Fibroblast of skin of left quadriceps (primary cell): ENCODE measurements at places on chromosomes 4 and X.

GRCh38 chr4:168240821-168241220 is 77.7 kb downstream of the DDX60 start:
- no peak for DNase-seq

GRCh38 chr4:181559637-181560036 is 683.6 kb upstream of the TENM3 start:
- no peak for DNase-seq

GRCh38 chr4:13476915-13477314 is 7.2 kb downstream of the RAB28 start:
- peak; percentile 24 for DNase-seq

GRCh38 chr4:81904121-81904520 is 432.4 kb upstream of the RASGEF1B start:
- DNase-seq, result no peak

- no peak for DNase-seq
These were observed 11.0 kb downstream of the ARSJ start for GRCh38 chr4:113968473-113968872.

DNA sequence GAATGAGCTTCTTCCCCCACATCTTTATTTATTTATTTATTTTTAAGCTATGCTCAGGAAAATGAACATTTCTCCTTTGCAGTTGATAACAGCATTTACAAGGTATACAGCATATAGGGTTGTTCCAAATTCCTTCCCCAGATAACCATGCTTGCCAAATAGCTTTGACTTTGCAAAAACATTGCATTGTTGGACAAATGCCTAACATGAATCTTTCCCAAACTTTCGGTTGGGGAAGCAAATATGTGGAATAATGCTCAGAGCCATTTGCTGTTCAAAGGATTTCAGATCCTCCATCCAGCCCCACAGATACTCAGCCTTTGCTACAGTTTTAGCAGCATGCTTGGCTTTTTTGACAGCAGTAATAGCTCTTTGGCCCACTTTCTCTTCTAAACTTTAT is 127.2 kb upstream of the AGA start:
- DNase-seq, result peak; percentile 77

- peak; percentile 20 for DNase-seq
These were observed 31.2 kb downstream of the ATG4A start for GRCh38 chrX:108122748-108123147.

DNA sequence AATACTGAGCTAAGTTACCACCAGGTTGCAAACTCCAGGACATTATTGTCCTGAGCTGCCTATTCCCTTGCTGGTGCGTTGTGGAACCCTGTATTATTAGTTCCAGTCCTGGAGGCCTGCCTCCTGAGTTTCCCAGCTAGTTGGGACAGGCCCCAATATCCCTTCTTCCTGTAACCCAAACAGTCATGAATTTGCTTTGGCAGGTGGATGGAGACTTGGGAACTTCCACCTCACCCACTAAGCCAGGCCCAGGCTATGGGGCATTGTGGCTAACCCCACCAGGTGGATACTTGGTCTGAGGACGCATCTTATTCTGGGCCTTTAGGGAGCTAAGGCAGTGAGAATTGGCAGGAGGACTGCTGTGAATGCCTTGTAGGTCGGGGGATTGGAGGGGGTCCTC is 5.0 kb downstream of the RBM3 start:
- no peak for DNase-seq

GRCh38 chr4:47715716-47716416 is 122.0 kb downstream of the CORIN start:
- DNase-seq, result no peak

DNA sequence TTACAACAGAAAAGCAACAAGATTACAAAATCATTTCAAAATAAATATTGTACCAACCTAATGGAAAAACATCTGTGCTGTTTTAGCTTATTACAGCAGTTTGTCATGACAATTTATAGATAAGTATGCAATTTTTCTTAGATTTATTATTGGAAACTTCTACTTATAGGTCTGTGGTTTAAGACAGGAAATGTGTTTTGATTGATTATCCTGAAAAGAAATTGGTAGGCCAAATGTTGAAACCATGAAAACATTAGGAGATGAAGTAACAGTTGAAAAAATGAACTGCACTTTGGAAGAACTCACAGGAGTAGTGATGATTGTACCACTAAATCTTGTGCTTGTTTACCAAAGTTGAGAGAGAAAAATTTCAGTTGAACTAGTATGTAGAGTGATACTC is 162.2 kb upstream of the GIMD1 start:
- peak; percentile 86 for DNase-seq

GRCh38 chrX:15366506-15367352 is 17.5 kb downstream of the VEGFD start:
- no peak for DNase-seq

DNA sequence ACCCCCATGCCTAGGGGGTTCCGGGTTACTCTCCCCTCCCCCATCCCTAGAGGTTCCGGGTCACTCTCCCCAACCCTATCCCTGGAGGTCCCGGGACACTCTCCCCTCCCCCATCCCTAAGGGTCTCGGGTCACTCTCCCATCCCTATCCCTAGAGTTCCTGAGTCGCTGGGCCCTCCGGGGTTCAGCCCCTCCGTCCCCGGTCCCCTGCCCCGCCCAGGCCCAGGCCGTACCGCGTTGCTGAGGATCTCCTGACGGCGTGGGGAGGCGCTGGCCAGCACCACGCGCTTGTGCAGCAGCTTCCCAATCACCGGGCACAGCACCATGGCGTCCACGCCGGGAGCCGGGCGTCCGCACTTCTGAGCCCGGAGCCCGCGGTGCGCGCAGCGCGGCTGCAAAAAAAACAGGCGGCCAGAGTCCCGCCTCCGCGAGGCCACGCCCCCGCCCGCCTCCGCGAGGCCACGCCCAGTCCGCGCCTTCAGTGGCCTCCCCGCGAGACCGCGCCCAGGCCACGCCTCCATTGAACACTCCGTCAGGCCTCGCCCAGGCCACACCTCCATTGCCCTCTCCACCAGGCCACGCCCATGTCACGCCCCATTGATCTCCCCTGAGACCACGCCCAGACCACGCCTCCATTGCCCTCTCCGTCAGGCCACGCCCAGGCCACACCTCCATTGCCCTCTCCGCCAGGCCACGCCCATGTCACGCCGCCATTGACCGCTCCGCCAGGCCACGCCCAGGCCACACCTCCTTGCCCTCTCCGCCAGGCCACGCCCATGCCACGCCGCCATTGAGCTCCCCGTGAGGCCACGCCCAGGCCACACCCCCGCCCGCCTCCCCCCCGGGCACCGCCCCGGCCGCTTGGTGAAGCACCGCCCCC is at the start of gene ASMTL:
ASMTL (minus strand) TSS at position 394 of the 879 bp plus-strand sequence; CDS start at position 325, 69 bp downstream.
- peak; percentile 96 for DNase-seq

GRCh38 chr4:147640331-147640730 is 23.1 kb downstream of the TMEM184C start:
- DNase-seq, result no peak

GRCh38 chrX:28665778-28666177 is 78.5 kb downstream of the IL1RAPL1 start:
- DNase-seq, result no peak

DNA sequence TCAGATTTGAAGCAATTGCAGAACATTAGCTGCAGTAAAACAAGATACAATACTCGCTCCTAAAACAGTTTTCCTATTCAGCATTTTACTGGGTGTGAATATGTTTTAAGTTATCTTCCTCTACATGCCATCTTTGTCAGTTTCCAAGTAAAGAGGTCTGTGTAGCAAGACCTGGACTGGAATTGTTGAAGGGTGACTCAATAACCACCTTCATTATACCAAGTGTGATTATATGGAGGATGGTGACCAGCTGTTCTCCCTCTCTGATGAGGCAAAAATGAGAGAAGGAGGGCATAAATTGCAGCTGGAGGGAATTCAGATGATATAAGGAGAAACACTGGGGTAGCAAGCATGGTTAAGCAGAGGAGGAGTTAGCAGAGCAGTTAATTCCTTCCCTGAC is 922.1 kb upstream of the SLIT2 start:
- DNase-seq, result peak; percentile 33

DNA sequence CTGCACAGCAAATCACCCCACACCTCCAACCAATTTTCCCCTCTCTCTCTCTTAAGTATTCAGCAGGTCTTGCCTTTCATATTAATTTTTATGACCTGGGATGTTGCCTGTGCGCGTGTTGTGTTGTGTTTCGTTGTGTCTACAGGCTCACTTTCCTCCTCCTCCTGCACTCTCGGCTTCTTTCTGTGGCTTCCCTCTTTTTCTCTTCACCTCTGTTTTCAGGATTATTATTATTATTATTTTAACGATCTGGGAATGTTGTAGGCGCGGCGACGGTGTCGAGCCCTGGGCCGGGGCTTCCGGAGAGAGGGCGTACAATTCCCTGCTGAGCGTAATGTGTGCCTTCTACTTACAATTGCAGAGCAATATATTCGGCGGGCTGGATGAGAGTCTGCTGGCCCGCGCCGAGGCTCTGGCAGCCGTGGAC is 826 bp downstream of the POU4F2 start:
- no peak for DNase-seq

- no peak for DNase-seq
These were observed 19.7 kb upstream of the PRPS2 start for GRCh38 chrX:12771445-12772069.

- DNase-seq, result no peak
These were observed 340.8 kb upstream of the KLF3 start for GRCh38 chr4:38323141-38323641.
